ENCODE measurements at places on chromosomes 6 and 20.

DNA sequence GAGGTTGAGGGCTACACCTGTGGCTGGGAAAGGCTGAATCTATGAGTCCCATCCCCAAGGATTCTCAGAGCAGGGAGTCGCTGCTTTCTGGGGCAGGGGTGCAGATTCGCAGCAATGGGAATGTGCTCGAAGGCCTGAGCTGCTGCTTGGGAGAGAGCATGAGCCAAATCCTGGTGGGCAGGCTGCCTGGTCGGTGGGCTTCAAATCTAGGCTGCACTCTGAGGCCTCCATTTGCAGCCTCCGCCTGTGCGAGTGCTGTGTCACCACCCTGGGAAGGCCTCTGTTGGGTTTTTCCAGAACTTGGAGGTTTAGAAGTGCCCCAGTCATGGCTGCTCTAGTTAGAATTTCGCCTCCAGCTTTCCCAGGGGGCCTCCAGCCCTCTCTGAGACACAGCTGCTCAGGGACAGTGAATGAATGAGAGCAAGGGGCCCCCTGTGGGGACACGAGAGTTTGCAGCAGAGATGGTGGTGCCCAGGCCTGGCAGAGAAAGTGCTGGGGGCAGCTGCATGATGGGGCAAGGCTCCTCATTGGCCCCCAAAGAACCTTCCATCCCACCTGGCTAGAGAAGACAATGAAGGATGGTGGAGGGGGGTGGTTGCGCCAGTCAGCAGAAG lies 31.1 kb upstream of the RNF24 start:
- H3K27me3 ChIP-seq, result no peaks in the 10 kb centered on the region
- no peak for DNase-seq
- H3K4me1 ChIP-seq, result no peaks in the 10 kb centered on the region

DNA sequence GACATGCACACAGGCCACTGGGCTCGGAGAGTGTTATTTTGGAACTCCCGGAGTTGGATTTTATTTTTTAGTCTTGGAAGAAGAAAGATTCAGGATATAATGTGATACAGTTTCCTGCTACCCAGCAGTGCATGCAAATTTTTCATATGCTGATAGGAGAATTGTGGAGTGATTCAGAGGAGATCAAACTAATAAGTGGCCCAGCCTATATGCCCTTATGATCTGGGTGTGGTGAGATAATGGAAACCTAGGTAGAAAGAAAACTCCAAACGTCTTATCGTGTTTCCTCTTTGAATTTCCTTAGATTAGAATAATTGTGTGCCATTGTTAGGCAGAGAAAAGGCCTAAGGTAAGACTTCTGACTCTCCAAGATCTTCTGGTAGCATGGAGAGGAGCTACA lies 401.2 kb upstream of the BTBD3 start:
- no peaks in the 10 kb centered on the region for H3K4me1 ChIP-seq
- H3K4me3 ChIP-seq, result no peak overlapping the region
- DNase-seq, result no peak
- no peaks in the 10 kb centered on the region for H3K36me3 ChIP-seq
- no peaks in the 10 kb centered on the region for H3K27me3 ChIP-seq

DNA sequence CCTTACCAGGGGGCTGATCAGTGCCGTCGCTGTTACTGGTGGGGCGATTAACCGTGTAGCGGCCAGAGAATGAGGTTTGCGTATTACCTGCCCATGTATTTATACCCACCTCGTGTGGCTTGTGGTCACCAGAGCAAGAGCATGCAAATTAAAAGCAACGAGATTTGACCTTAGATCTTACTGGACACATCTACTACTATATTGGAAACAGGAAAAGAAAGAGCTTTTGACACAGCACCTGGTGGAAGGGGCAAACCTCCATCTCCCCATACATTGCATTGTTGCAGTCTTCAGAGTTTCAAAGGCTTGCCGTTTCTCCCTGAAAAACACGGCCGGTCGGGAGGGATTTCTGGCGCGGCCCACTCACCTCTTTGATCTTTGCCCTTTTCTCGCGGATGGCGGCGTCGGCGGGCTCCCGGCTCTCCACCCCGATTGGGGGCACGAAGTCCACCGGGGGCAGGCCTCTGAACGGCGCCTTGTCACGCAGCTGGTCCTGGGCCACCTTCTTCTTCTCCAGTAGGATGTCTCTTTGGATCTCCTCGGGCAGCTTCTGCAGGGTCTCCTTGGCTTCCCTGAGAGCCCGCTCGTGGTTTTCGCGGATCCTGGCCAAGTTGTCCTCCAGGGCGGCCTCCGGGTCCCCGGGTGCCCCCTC lies 1.3 kb downstream of the MAN1A1 start:
- H3K27ac ChIP-seq, result peak overlapping the region; percentile 92
- H3K4me1 ChIP-seq, result peaks cover 52% of the 10 kb centered on the region

DNA sequence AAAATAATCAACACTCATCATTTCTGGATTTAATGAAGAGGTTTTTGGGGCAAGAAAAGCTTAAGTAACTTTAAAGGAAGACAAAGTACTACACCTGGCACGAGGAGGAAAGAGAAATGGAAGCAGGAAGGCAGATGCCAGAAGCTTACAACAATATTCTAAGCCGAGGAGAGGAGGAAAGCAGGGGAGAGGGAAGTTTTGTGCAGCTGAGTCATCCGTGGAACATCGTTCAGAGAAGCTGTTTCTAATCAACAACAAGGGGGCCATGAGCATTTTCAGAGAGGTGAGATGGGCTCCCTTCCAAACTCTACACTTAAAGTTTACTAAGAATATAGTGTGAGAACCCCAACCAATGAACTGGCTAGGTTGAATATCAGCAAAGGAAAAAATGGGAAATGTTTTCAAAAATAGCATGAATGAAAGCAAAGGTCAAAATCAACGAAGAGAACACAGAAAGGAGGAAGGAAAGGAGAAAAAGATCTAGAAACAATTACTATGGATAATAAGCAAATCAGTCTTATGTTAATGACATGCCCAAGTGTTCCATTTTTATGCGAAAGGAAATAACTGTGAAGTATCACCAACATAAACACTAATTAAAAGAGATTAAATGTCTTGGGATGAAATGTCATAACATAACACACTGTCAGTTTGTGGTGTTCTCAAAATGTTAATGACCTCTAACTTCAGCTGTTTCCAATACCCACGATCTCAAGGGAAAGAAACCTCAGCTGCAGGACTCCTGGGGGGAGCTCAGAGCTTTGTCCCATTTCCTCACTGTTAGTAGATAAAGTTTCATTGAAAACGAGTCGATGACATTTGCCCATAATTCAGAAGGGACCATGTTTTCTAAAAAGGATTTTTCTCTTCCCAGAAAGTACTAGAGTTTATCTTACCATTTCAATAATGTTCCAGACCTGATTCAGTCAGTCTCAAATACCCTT lies 203.4 kb upstream of the STXBP5 start:
- H3K4me3 ChIP-seq, result no peak overlapping the region
- no peaks in the 10 kb centered on the region for H3K36me3 ChIP-seq
- DNase-seq, result no peak
- no peaks in the 10 kb centered on the region for H3K4me1 ChIP-seq
- H3K27me3 ChIP-seq, result no peaks in the 10 kb centered on the region
- no peak overlapping the region for H3K27ac ChIP-seq

GRCh38 chr6:35259948-35260590 lies 534 bp downstream of the ZNF76 start:
- peak overlapping the region; percentile 82 for H3K4me3 ChIP-seq
- H3K27me3 ChIP-seq, result no peaks in the 10 kb centered on the region
- H3K4me1 ChIP-seq, result peaks cover 52% of the 10 kb centered on the region
- peaks cover 10% of the 10 kb centered on the region for H3K36me3 ChIP-seq
- peak overlapping the region; percentile 92 for H3K27ac ChIP-seq

- H3K4me1 ChIP-seq, result peaks cover 73% of the 10 kb centered on the region
- no peak overlapping the region for H3K4me3 ChIP-seq
- H3K27me3 ChIP-seq, result no peaks in the 10 kb centered on the region
- DNase-seq, result no peak
These were observed 35.0 kb downstream of the RANBP9 start for GRCh38 chr6:13676551-13677156.

DNA sequence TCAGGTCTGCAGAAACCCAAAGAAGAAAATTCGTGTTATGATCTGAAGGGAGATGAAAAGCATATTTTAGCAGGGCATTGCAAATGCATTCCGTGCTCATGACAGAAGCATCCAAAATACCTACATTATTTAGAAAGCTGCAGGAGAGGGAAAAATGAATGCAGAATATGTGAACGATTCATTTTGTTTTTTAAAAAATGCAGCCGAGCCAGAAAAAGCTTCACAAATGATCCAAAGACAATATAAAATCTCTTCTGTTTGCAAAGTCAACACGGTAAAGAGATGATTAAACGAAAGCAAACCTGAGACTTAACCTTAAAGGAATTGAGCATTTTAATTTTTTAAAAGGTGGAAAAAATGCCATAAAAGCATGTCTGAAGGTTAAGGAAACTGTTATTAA lies 136.1 kb upstream of the SULF2 start:
- no peaks in the 10 kb centered on the region for H3K4me1 ChIP-seq
- no peak overlapping the region for H3K4me3 ChIP-seq
- peaks cover 68% of the 10 kb centered on the region for H3K27me3 ChIP-seq
- no peak overlapping the region for H3K27ac ChIP-seq
- no peak for DNase-seq

- H3K27ac ChIP-seq, result no peak overlapping the region
- H3K4me1 ChIP-seq, result no peaks in the 10 kb centered on the region
These were observed 433.2 kb upstream of the SPTLC3 start for GRCh38 chr20:12575352-12576095.

DNA sequence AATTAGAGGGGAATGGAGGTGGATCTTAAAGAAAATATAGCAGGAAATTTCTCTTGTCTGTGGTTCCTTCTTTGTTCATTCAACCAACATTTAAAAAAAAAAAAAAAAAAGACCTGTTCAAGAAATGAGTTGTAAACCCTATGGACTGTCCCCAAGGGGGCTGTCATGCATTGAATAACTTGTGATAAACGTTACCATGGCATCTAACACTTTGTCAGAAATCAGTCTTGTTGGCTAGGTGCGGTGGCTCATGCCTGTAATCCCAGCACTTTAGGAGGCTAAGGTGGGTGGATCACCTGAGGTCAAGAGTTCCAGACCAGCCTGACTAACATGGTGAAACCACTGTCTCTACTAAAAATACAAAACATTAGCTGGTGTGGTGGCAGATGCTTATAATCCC lies 381.7 kb downstream of the BCKDHB start:
- no peak for DNase-seq
- H3K27ac ChIP-seq, result no peak overlapping the region
- H3K36me3 ChIP-seq, result peaks cover 3% of the 10 kb centered on the region

DNA sequence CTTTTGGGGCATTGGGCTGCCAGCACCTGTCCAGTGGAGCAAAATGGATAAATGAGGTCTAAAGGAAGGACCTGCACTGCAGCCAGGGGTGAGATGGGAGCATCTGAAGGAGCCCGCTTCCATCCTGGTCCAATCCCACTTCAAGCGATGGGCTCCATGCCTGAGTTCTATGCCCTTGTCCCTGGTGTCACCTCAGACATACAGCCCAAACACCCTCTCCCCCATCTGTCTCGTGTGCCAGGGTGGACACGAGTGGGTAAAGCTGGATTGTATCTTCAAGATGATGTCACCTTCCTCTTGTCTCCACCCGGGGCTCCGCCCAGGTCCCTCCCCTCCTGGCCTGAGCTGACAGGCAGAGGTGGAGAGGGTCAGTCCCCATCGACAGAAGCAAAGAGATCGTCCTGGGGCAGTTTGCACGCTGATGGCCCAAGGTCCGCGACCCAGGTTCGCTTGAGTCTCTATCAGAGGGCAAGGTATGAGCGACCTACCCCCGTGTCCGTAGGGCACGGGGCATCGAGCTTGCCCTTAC lies 544 bp downstream of the SMIM29 start:
- peak overlapping the region; percentile 93 for H3K4me3 ChIP-seq
- peaks cover 24% of the 10 kb centered on the region for H3K36me3 ChIP-seq
- no peak for DNase-seq

GRCh38 chr6:149454346-149454848 lies 30.4 kb downstream of the ZC3H12D start:
- no peak overlapping the region for H3K27ac ChIP-seq
- DNase-seq, result no peak
- H3K27me3 ChIP-seq, result no peaks in the 10 kb centered on the region
- no peak overlapping the region for H3K4me3 ChIP-seq
- no peaks in the 10 kb centered on the region for H3K4me1 ChIP-seq
- peaks cover 26% of the 10 kb centered on the region for H3K36me3 ChIP-seq

- H3K4me3 ChIP-seq, result no peak overlapping the region
- peaks cover 16% of the 10 kb centered on the region for H3K27me3 ChIP-seq
- H3K4me1 ChIP-seq, result peaks cover 6% of the 10 kb centered on the region
- DNase-seq, result no peak
These were observed 26.5 kb downstream of the IL17F start for GRCh38 chr6:52217761-52218160.

GRCh38 chr6:162528538-162528937 lies 199.0 kb downstream of the PRKN start:
- no peak overlapping the region for H3K4me3 ChIP-seq
- no peaks in the 10 kb centered on the region for H3K36me3 ChIP-seq
- H3K4me1 ChIP-seq, result no peaks in the 10 kb centered on the region
- DNase-seq, result no peak
- H3K27me3 ChIP-seq, result no peaks in the 10 kb centered on the region

DNA sequence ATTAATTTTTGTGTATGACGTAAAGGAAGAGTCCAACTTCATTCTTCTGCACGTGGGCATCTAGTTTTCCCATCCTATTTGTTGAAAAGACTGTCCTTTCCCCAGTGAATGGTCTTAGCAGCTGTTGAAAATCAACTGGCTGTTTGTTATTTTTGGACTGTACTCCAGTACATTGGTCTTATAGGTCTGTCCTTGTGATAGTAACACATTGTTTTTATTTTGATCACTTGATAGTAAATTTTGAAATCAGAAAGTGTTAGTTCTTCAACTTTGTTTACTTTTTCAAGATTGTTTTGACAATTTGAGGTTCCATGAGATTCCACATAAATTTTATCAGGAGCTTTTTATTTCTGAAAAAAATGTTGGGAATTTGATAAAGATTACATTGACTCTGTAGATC lies 280.2 kb upstream of the FOXQ1 start:
- H3K27me3 ChIP-seq, result peaks cover 57% of the 10 kb centered on the region
- H3K4me1 ChIP-seq, result no peaks in the 10 kb centered on the region
- no peak overlapping the region for H3K27ac ChIP-seq
- no peak for DNase-seq
- no peaks in the 10 kb centered on the region for H3K36me3 ChIP-seq

GRCh38 chr6:133240511-133241085 lies 559 bp upstream of the EYA4 start:
- H3K36me3 ChIP-seq, result no peaks in the 10 kb centered on the region
- peaks cover 7% of the 10 kb centered on the region for H3K4me1 ChIP-seq
- H3K27me3 ChIP-seq, result peaks cover 41% of the 10 kb centered on the region

DNA sequence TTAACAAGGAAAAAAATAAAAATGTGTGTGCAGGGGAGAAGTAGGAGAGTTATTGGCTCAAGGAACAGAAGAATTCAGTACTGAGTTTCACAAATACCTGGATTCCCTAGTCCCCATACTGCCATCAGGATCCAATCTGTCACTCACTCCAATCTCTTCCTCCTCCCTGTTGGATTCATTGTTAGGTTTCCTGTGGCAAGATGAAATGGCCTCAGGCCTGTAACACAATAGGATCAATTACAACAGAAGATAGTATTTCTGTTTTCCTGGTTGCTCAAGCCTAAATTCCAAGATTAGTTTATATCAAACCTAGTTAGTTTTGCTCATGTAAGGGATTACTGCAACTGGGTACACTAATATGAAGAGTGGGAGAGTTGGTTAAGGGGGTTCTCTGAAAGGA lies 24.4 kb downstream of the HCRTR2 start:
- H3K4me1 ChIP-seq, result no peaks in the 10 kb centered on the region
- no peak overlapping the region for H3K27ac ChIP-seq
- DNase-seq, result no peak

- no peaks in the 10 kb centered on the region for H3K36me3 ChIP-seq
- no peak overlapping the region for H3K4me3 ChIP-seq
- no peak for DNase-seq
- no peak overlapping the region for H3K27ac ChIP-seq
- H3K27me3 ChIP-seq, result no peaks in the 10 kb centered on the region
- H3K4me1 ChIP-seq, result peaks cover 53% of the 10 kb centered on the region
These were observed 172.2 kb downstream of the ARID1B start for GRCh38 chr6:156949376-156949775.
